ENCODE measurements at places on chromosomes 2 and 18.

GRCh38 chr2:162215162-162215561 is 28.1 kb downstream of the FAP start:
- no peak for DNase-seq

- no peak for DNase-seq
Measured at GRCh38 chr2:46706264-46706983, 209.2 kb downstream of the MCFD2 start.

DNA sequence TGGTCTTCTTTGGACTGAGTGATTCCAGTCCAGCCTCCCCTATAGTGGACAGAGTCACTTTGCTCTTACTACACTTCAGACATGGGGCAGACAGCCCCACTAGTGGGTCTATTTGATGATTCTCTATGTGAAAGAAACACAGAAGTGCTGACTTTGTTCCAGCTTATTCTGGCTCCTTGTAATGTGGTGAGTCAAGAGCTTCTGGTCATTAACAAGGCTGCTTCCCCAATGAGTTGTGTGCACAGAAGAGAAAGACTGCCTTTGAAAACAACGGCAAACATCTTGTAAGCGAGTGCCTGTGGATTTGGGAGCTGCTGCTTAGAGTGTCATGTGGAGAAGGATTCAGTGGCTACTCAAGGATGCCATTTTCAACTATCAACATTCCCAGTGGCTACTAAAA is 39.1 kb downstream of the RMC1 start:
- DNase-seq = no peak

GRCh38 chr18:59202258-59202820 is 17.6 kb upstream of the GRP start:
- DNase-seq = peak; percentile 14

DNA sequence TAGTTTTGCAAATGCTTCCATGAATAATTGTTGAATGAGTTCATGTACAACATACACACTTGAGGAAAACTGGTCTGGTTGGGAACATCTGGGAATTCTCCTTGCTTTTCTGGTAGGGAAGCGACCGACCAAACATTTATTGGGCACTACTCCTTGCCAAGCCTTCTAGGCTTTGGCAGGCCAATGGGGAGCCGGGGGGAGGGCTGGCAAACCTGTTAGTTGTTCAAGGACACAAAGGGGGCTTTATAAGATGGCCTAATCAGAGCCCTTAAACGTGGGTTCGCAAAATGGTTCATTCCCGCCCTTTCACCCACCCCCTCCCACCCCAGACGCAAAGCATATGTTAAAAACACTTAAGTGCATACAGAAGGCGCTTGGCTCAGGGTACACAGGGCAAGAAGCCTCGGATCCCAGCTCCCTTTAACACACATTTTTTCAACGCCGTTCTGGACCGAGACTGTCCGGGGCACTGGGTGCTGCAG is 844 bp upstream of the VSNL1 start:
- no peak for DNase-seq

DNA sequence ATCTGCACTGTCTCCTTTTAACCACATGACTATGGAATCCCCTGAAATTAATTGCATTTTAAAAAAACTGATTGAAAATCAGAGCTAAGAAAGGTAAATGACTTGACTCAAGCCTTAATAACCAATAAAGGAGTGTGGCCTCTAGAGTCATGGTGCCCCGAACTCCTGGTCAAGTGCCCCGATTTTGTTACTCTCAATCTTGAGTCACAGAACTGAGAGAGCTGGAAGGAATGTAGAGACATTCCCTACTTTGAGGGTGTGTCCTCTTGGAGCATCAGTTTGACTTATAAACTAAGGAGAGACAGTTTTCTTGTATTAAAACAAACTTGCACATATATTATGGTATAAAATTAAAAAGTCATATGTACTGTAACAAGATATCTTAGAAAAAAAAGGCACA is 2.4 kb downstream of the WDR43 start:
- DNase-seq = no peak

DNA sequence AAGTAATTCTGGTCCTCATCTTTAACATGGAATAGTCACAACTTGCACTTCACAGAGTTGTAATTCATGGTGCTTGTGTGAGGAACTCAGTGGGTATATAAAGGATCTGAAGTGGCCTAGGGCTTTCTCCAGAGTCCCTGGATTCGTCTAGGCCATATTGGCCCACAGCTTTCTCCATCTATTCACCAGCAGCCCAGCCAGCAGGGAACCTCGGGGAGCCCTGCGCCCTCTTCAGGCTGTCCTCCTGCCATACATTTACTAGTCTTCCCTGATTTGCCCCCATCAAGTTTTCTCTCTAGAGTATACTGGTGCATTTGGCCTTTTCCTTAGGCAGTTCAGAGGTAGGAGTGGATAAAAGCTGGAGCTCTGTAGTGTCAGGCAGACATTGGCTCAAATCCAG is 278.3 kb downstream of the MYCN start:
- DNase-seq = peak; percentile 21

DNA sequence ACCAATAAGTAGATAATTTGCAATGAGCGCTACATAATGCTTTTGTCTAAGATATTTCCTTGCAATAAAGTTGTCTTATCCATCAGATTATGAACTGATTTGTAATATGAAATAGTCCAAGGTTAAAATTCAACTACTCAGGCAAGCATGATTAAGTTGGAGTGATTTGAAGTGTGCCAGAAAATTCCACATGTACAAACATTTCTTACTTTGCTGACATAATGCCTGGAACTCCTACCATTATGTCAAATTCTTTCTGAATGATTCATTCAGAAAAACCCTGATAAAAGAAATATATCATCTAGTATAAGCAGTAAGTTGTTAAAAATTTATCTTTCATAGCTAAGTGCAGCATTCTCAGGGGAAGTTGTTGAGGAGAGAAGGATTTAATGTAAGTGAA is 87.3 kb downstream of the CBLN2 start:
- DNase-seq = no peak

DNA sequence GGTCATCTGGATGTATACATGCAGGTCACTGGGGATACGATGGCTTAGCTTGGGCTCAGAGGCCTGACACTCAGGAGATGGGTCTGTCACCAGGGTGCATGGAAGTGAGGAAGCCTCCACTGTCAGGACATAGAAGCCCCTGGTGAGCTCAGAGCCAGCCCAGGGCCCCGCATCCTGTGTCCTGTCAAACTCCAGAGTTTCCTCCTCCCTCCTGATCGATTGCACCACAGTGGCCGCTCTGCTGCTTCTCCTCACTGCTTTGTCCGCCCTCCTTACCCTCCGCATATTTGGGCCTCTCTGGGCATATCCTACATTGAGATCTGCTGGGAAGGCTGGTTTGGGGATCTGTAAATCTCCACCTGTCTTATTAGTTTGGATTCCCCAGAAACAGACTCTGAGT is 37.5 kb upstream of the ATG16L1 start:
- DNase-seq = no peak

DNA sequence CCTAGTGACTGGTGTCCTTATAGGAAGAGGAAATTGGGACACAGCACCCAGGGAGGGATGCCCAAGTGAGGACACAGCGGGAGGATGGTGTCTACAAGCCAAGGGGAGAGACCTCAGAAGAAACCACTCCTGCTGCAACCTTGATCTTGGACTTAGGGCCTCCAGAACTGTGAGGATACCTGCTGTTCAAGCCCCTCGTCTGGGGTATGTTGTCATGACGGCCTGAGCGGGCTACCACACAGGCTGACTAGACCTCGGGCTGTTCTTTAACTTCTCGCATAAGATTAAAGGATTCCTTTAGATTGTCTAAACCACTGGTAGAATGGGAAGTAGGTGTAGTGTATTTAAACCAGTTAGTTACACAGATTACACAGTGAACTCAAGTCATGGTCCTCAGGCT is 138.3 kb downstream of the ASB1 start:
- DNase-seq = no peak

DNA sequence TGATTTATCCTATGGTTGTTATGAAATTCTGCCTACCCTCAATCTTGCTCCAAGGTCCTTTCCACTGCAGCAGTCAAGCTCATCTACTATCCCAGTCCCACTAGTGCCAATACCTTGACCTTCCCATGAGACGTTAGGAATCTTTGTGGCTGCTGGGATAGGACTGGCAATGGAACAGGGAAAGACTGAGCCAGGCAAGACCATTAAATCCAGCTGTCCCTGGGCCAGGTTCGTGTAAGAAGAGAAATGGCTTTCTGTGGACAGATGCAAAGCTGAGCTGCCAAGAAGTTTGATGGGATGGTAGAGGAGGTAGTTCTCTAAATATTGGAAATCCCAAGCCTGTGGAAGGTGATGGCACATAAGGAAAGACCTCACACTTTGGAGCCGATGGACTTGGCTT is 50.1 kb upstream of the TMEM17 start:
- no peak for DNase-seq

GRCh38 chr2:121092095-121092494 is 192.9 kb downstream of the TFCP2L1 start:
- DNase-seq = no peak

DNA sequence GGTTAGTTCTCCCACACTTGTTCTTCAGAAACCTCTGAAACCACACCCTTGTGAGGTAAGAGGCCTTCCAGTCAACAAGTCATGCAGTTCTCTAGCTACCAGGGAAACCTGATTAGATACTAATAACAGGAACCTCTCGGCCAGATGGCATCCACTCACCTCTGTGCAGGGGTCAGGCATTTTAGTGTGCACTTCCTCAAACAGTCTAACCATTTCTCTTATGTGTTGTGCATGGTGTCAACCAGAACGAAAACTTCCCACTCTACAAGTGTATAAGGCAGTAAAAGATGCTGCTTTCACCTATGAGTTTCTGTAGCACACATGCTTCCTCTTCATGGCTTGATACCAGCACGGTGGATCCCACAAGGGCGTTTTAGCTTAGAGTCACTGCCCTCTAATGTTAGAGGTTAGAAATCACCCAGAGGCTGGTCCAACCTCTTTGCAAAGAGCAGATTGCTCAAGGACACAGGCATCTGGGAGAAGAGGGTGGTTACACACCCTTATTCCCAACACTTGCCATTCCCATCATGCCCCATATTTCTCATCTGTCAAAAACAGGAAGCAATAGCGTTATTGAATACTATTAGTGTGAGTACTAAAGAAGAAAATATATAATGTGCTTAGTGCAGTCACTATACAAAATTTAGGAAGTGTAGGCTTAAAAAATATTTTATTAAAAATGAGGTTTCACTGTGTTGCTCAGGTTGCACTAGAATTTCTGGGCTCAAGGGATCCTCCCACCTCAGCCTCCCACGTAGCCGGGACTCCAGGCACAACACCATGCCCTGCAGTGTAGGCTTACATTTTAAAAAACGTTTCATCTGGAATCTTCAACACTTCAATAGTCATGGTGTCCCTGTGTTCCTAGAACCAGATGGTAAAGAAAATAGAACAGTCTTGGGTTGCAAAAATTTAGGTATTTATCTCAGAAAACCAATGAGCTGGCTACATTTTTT is 34.5 kb upstream of the RAB31 start:
- peak; percentile 35 for DNase-seq

- DNase-seq = no peak
Measured at GRCh38 chr2:23449413-23449812, 64.4 kb downstream of the KLHL29 start.

- no peak for DNase-seq
Measured at GRCh38 chr2:23589220-23589647, 204.3 kb downstream of the KLHL29 start.

- no peak for DNase-seq
Measured at GRCh38 chr2:222752746-222753145, 81.3 kb downstream of the MOGAT1 start.

DNA sequence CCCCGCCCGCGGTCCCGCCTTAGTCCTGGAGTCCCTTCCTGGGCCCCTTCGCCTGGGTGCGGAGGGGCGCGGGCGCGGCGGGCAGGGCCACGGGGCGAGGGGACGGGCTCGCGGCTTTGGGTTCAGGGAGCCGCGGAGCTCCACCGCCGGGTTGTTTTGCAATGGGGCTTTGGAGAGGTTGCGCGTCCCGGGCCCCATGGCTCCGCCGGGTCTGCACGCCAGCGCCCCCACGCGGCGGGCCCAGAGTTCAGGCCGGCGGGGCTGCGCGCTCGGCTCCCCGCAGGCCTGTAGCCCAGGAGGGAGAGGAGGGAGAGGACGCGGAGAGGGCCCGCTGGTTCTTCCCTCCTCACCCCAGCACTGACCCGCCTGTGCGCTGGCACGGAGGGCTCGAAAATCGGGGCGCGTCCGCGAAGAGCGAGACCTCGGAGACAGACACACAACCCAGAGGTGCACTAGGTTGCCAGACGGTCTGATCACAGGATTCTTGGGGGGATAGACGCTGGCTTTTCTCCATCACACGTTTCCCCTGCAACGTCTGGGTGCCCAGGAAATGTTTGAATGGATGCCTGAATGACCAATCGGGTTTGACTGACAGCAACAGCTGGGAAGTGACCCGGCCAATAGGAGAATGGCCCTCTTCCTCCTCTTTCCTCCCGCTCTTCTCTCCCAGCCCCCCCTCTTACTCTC is 4.9 kb upstream of the SIX2 start:
- peak; percentile 66 for DNase-seq

- DNase-seq = no peak
Measured at GRCh38 chr2:140698636-140699035, 1432.2 kb downstream of the LRP1B start.

GRCh38 chr2:112621790-112622527 is 23.8 kb upstream of the SLC20A1 start:
- DNase-seq = no peak

DNA sequence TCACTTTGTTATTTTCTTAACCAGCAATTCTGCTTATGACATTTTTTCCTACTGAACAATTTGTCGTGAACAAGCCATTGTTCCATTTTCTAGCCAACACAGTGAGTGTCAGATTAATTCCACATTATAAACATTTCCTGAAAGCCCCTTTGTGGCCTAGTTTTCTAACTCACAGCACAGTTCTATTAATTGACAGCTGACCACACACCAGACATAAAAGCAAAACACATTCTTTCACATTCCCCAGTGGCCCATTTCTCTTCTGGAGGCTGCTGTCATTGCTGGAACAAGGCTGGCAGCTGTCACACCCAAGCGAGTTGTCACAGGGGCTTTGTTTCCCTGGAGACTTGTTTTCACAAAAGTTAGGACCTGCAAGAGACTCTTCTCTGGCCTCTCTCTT is 50.7 kb downstream of the RNF152 start:
- no peak for DNase-seq

- no peak for DNase-seq
Measured at GRCh38 chr2:69358914-69359313, 28.1 kb downstream of the GFPT1 start.

- DNase-seq = no peak
Measured at GRCh38 chr2:163610817-163611556, 124.8 kb downstream of the FIGN start.

- no peak for DNase-seq
Measured at GRCh38 chr2:147223553-147224060, 621.2 kb upstream of the ACVR2A start.

GRCh38 chr18:26051843-26052242 is 38.6 kb downstream of the SS18 start:
- DNase-seq = no peak

DNA sequence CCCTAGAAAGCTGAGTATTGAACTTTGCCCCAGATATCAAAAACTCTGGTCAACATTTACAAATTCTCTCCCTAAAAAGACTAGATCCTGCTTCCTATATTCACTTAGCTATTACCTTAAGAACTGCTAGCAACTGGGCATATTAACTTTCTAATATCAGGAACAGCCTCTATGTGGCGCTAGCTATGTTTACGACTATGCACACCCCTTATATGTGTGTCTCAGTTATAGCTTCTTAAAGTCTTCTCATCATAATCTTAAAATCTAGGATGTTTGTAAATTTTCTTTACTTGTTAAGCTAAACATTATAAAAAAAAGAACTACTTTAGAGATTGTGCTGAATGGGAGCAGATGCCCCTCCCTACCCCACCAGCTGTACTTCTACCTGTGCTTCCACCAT is 1.7 kb upstream of the STAMBP start:
- no peak for DNase-seq

Measured in activated CD4-positive, alpha-beta T cell treated with anti-CD3 and anti-CD28 coated beads for 48 hours (primary cell).